Non-pigmented ciliary epithelial cell (primary cell): ENCODE measurements at places on chromosomes 4 and X.

- DNase-seq: no peak
Observed at GRCh38 chr4:146112389-146112788, 63.1 kb upstream of the LSM6 start.

GRCh38 chr4:184344899-184345572 lies 127.4 kb upstream of the ENPP6 start:
- DNase-seq: no peak

GRCh38 chrX:49838374-49838773 lies 9.3 kb downstream of the PAGE4 start:
- DNase-seq: peak; percentile 1

GRCh38 chr4:1210971-1211370 lies 38.0 kb downstream of the CTBP1 start:
- no peak for DNase-seq

DNA sequence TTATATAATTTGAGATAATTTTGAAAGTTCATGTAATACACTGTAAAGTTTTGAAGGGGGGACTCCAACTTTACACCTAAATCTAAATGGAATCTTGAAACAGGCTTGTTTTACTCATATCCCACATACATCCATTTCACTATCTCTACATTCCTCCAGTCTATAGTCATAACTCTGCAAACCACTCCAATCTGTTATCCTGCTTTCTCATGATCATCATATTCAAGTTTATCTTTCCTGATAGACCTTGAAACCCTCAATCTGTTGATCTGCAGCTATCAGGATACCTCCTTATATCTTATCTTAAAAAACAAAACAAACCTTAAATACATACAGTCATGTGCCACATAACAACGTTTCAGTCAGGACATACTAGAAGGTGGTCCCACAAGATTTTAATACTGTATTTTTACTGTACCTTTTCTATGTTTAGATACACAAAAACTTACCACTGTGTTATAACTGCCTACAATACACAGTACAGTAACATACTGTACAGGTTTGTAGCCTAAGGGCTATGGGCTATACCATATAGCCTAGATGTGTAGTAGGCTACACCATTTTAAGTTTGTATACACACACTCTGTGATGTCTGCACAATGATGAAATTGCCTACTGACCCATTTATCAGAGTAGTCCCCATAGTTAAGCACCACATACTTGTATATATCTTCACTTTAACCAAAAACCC lies 14.0 kb downstream of the CHIC2 start:
- no peak for DNase-seq

- no peak for DNase-seq
Observed at GRCh38 chr4:58360354-58361133, 1250.4 kb upstream of the IGFBP7 start.

- no peak for DNase-seq
Observed at GRCh38 chr4:4506961-4507360, 34.9 kb downstream of the STX18 start.

GRCh38 chr4:4974727-4975126 lies 44.5 kb downstream of the CYTL1 start:
- no peak for DNase-seq

- no peak for DNase-seq
Observed at GRCh38 chr4:46839128-46839527, 69.9 kb downstream of the COX7B2 start.

- no peak for DNase-seq
Observed at GRCh38 chr4:56080384-56080783, 131.6 kb downstream of the CEP135 start.

GRCh38 chrX:66163849-66164411 lies at the start of gene HEPH:
TSS of gene HEPH (plus strand) at chrX:66164247. CDS start at chrX:66170571, 6,324 bp downstream.
- no peak for DNase-seq

DNA sequence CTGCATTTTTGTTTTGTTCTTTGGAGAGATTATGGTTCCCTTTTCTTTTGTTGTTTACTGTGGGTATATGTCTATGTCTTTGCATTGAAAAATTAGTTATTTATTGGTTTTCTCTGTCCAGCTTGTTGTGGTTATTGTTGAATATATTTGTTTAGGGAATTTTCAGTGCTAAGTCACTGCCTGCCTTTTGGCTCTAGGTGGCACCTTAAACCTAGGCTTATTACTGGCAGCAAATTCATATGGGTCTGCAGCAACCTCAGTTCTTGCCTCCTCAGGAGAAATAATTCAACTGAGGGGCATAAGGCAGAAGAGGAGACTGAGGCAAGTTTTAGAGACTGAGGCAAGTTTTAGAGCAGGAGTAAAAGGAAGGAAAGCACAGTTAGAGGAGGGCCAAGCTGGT lies 1157.3 kb upstream of the AGA start:
- no peak for DNase-seq

DNA sequence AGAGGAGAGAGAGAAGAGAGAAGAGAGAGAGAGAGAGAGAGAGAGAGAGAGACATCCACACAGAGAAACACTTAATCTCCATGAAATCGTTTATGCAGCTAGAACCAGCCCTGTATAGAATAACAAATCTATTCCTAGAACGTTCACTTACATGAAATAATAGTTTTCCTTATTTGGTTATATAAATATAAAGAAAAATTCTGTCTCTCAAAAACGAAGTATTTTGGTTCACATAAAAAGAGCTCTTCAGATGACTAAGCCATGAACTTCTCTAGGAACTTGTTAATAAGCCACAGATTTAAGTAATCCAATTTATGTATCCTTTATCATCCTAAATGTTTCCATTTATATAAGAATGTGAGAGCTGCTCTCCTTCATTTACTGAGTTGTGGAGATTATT lies 1315.1 kb upstream of the PCDH7 start:
- DNase-seq: no peak

GRCh38 chr4:4289597-4289940 lies 385 bp downstream of the LYAR start:
- no peak for DNase-seq

- no peak for DNase-seq
Observed at GRCh38 chrX:45986971-45987370, 558.2 kb downstream of the ZNF674 start.

- DNase-seq: no peak
Observed at GRCh38 chr4:159632031-159632430, 529.2 kb downstream of the RAPGEF2 start.
